ENCODE measurements at places on chromosomes 7 and 10.

GRCh38 chr7:93314449-93314848, 82.3 kb downstream of the VPS50 start:
- no peak for DNase-seq

- no peak for DNase-seq
Observed at GRCh38 chr7:75584354-75584753, 92.2 kb downstream of the SPDYE5 start.

- no peak for DNase-seq
Observed at GRCh38 chr7:112869111-112869774, 79.0 kb upstream of the TMEM168 start.

- no peak for DNase-seq
Observed at GRCh38 chr7:254337-255037, 35.5 kb upstream of the FOXL3 start.

GRCh38 chr7:124702385-124702784, 63.2 kb downstream of the GPR37 start:
- no peak for DNase-seq

DNA sequence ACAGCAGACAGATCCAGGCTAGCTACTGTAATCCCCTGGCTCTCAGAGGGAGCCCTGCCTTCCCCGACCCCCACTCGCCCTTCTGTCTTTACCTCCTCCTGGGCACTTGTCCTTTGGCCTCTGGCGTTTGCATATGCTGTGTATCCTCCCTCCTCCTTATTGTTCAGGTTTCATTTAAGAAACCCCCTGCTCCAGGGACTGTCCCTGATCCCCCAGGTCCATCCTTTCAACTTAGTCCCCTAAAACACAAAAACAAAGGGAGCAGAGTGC, 25.7 kb downstream of the GRID1 start:
- no peak for DNase-seq

DNA sequence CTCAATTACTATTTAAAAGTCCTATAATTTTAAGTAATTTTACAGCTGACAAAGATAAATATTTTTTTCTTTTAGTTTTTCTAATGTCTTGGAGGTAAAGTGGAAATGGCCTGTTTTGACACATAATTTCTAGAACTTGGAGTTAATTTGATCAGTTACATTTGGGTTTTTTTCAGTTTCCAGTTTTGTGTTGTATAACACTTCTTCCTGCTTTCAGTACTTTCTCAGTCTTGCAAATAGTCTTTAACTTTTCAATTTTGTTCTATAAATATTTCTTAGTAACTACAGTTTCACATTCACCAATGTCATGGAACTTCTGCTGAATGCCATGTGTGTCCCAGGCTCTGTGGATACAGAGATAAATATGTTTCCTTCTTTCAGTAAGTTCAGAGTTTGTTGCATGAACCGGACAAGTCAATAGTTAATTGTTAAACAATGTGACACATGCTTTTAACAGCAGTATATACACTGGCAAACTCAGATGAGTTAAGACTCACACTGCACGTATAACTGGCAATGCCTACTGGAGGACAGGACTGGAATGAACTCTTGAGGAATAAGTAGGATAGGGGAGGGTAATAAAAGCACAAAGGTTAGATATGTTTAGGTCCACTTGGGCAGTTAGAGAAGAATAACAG, 4.6 kb downstream of the SHOC2 start:
- DNase-seq = no peak

DNA sequence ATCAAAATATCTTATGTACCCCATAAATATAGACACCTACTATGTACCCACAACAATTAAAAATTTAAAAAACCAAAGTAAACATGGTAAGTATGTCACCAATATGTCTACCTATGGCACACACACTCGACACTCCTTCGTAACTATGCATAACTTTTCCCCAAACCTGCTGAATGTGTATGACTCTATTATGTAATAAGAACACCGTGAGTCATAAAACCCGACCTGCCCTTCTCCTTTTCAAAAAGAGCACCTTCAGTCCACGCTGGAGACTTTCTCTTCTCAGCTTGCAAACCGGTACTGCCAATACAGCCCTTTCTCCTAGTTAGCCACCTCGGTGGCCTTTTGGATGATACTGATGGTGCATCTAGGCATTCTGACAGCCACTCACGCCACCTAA, 186.3 kb downstream of the PRPF18 start:
- DNase-seq = no peak

DNA sequence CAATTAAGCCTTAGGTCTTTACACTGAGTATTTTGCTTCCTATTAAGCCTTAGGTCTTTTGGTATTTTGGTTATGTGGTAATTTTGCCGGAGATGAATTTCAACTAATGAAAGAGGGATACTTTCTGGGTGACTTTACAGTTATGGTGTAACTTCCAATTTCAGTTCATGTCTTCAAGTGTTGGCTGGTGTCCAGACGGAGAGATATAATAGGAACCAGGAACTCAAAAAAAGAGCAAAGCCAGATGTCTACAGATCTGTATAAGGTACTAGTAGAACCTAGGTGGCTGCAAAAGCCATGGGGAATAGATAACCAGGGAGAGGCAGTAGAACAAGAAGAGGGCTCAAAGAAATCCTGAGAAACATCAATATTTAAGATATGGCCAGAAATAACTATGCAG, 12.3 kb downstream of the ERCC6 start:
- no peak for DNase-seq

DNA sequence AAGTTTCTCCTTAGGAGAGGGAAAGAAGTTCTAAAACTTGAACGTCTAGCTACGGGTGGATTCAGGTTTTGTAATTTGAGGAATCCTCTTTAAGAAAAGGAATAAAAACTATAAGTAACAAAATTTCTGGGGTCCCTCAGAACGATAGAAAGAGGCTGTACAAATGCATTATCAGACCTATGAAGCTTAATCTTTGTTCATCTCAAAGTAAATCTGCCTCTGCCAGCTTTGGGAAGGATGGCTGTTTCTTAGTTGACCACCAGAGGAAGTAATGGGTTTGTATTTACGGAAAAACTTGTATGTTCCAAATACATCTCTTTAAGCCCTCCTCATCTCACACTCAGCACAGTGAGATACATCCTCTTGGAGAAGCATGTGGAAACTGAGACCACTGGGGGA, 864 bp downstream of the PSTK start:
- peak; percentile 47 for DNase-seq

GRCh38 chr7:130667593-130668257, 823 bp downstream of the COPG2 start:
- peak; percentile 50 for DNase-seq

GRCh38 chr7:158818325-158819213, 10.7 kb downstream of the ESYT2 start:
- DNase-seq = peak; percentile 24

DNA sequence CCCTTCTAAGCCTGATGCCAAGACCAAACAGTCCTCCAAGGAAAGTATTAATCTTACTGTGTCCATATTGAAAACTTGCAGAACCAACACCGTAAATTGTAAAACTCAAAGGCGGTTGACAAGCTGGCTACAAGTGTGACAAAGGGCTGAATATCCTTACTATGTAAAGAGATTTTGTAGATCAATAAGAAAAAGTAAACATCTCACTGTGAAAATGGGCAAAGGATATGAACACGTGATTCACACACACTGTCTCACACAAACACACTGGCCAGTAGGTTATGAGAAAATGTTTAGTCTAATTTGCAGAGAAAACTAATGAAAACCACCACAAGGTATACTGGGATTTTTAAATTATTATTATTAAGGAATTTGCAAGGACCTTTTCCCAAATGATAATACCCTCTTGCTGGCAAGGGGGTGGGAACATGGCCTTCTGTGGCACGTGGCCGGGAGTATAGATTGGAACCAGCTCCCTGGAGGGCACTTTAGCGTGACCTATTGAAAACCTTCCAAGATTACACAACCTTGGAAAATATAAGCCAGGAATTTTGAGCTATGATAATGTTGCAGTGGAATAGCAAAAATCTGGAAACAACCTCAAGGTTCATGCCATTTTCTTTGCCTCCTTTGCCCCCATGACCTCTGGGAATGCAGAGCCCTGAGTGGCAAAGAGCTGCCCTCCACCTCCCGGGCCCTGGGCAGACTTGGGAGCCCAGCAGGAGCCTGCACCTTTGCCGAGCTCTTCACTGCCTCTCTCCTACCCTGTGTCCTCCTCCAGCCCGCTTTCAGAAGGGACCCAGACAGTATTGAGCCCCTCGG, 26.2 kb upstream of the SLC29A3 start:
- DNase-seq = no peak

GRCh38 chr10:29386342-29386999, 97.6 kb downstream of the LYZL1 start:
- DNase-seq = peak; percentile 15

DNA sequence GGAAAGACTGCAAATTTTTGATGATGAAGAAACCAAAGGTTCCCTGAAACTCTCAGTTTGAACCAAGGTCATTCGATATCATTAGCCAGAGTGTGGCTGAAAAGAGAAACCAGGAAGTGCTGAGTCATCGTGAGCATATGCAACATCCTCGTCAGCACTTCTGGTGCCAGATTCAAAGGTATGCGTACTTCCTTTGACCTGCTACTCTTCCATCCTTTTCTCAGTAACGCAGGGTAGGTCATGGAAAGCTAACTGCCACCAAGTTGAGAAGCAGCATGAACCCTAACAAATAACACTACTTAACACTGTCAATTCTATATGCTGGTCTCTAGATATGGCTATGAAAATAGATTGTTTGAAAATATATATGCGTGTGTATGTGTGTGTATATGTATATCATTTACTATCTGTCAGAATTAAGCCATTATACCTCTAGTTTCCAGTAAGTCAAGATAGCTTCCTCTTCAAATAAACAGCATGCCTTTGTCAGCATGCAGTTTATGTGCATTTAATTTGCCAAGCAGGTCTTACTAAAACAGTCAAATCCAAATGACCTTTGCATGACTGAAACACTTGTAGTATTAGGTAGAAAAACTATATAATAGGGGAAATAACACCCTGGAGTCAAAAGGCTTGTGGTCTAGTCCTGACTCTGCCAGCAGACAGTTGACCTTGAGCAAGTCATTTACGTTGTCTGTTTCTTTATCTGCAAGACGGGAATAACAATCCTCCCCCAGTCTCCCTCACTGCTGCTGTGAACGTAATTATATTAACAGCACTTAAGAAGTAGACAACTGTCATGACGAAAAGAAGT, 26.4 kb downstream of the CDK6 start:
- peak; percentile 45 for DNase-seq

- DNase-seq = no peak
Observed at GRCh38 chr7:51279391-51280023, 37.1 kb downstream of the COBL start.

- DNase-seq = no peak
Observed at GRCh38 chr10:3757250-3757637, 27.8 kb downstream of the KLF6 start.

DNA sequence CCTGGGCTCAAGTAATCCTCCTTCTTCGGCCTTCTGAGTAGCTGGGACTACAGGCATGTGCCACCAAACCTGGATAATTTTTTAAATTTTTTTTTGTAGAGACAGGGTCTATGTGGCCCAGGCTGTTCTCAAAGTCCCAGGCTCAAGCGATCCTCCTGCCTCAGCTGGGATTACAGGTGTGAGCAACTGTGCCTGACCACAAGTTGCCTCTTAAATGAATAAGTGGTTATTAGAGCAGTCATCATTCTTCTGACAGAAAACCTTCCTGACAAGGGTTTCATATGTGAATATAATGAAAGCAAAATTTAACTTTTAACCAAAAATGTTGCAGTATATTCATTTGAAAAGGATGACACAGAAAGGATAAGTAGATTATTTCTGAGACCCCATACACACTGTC, 532.5 kb downstream of the GRM8 start:
- no peak for DNase-seq

DNA sequence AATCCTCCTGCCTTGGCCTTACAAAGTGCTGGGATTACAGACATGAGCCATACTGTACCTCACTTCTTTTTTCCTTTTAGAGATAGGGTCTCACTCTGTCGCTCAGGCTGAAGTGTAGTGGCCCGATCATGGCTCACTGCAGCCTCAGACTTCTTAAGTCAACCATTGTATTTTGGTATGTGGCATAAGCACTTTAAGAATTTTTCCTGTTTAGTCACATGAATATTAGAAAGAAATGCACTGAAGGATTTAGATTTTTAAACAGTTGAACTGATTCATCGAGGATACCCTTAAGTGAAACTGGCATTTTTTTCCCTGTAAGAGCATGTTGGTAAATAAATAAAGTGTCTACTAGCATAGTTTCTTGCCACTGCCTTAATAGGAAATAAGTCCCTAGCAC, 319.3 kb upstream of the CACNA2D1 start:
- DNase-seq = no peak

GRCh38 chr7:86768967-86769760, 125.5 kb downstream of the GRM3 start:
- DNase-seq = no peak

DNA sequence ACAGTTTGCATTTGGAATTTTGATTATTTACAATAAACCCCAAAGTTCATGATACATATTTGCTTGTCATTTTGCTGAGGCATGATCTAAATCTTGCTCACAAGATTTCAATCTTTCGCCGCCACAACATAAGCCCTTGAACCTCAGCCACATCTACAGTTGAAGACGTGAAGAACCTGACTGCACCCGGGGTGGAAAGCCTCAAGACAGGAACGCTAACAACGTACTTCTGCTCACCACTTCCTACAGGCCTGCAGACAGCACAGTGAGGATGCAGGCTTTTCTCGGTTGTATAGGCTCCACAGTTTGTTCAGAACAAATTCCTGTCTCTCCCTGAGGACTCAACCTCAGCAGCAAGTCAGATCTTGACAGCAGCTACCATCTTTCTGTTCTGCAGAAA, 393.8 kb upstream of the PRKCQ start:
- no peak for DNase-seq

GRCh38 chr7:142587578-142588191, 161.6 kb upstream of the PRSS1 start:
- no peak for DNase-seq

- DNase-seq = no peak
Observed at GRCh38 chr7:71005109-71005508, 126.8 kb upstream of the GALNT17 start.

- no peak for DNase-seq
Observed at GRCh38 chr10:87712913-87713616, 53.4 kb downstream of the PAPSS2 start.
